ENCODE measurements at places on chromosomes 6 and 20.

GRCh38 chr20:41654292-41654691 is 36.1 kb upstream of the CHD6 start:
- peak; percentile 4 for DNase-seq

DNA sequence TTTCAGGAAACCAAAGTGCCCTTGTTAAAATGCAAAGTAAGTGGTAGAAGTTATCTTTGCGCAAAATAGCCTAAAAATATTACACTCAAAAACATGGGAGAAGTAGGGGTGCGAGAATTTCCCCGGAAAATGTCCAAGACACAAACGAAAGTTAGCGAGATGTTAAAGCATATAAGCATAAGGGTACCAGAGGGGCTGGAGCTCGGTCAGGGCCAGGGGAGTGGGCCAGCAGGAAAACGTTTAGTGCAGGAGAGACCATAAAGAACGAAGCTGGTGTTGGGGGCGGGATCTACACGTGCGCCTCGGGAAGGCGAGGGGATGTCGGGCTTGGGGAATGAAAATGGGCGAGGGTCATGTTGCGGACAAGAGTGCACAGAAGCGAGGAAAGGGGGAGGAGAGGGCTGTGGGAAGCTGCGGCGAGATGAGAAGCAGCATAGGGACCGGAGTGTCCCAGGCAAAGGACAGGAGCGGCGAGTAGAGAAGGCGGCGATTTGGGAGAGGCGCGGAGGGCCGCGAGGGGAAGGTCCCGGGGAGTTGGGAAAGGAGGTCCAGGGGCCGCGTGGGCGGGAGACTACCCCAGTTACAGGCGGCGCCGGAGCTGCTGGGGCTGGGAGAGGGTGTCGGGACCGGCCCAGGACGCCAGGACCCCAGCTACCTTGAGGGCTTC is 600 bp downstream of the XPO5 start:
- DNase-seq: no peak

DNA sequence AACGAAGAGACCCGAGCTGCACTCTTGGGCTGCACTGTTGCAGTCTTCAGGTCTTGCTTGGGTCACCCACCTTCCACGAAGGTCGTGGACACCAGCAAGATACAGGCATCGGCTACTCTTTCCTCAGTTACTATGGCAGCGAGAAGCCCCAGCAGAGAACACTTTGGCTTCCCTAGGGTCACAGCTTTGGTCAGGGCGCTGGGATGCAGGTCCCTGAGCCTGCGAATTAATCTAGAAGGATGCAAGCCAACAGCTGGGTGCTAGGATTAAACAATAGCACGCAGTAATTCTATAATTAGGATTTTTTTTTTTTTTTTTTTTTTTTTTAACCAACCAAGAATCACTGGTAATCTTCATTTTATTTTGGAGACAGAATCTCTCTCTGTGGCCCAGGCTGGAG is 2.1 kb downstream of the KHDC3L start:
- no peak for DNase-seq

DNA sequence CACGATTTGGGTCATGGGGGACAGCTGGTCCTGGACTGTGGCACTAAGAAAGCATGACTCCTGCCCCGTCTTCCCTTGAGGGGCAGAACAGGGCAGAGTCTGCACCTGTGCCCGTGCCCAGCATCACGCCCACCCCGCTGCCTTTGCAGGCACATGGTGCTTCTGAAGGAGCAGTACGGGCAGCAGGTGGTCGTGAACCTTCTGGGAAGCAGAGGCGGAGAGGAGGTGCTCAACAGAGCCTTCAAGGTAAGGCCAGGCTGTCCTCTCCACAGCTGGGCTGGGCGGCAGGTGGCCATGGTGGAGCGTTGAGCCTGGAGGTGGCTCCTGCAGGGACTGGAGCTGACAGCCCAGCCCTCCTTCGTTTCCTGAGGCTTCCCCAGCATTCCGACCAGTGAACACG is 77.4 kb downstream of the SYNJ2 start:
- no peak for DNase-seq

GRCh38 chr6:7224731-7225130 is 88.3 kb downstream of the SSR1 start:
- DNase-seq: no peak

GRCh38 chr6:160667639-160668481 is 3.8 kb upstream of the LPA start:
- DNase-seq: no peak

GRCh38 chr6:106072501-106073090 is 13.5 kb upstream of the PRDM1 start:
- DNase-seq: no peak

DNA sequence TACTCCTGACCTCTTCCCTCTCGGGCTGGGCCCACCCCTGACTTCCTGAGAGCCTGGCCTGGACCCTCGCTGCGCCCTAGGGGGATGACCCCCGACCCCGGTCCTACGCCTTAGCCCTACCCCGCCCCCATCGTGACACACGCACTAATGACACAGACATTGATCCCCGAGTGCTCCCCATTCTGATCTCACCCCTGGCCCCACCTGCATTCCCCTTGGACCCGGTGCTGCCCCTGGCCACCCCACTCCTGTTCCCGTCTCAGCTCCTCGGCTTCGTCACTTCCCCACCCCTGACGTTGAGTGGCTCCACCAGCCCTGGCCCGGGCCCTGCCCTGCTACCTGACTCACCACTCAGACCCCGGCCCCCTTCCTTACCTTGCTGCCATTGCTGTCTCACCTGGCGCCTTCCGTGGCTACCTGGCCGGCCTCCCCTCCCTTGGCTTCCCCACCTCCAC is 12.1 kb downstream of the RBCK1 start:
- no peak for DNase-seq

DNA sequence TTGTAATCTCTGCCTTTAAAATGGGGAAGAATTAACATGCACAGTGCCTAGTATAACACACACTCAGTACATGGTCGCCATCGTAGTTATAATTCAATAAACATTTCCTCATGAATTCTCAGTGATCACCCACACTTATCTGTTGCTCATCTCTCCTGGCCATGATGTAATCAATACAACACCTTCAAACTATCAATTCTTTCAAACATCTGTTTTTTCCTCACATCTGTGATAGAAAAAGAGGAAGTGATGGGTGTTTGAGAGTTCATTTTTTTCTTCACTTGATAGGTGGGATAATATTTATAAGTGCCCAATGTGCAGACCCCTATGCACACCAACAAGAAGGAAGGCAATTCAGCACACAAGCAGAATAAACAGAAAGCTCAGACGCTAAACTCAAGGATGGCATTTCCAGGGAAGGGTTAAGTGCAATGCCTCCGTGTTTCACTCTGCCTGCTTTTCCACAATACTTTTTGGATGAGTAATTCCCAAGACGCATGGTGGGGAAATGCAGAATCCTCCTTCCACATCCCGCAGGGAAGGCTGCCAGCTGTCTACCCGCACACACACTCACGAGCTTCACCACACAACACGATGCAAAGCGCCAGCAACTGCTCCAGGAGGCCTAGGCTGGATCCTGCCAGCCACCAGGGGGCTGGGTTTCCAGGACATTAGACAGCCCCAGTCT is 100.3 kb downstream of the GMPR start:
- no peak for DNase-seq

- DNase-seq: no peak
These were observed 988.5 kb upstream of the ADGRB3 start for GRCh38 chr6:67646550-67646949.

GRCh38 chr6:134882426-134883038 is 67.4 kb downstream of the ALDH8A1 start:
- peak; percentile 54 for DNase-seq

GRCh38 chr6:167697316-167697715 is 129.4 kb upstream of the AFDN start:
- DNase-seq: no peak

DNA sequence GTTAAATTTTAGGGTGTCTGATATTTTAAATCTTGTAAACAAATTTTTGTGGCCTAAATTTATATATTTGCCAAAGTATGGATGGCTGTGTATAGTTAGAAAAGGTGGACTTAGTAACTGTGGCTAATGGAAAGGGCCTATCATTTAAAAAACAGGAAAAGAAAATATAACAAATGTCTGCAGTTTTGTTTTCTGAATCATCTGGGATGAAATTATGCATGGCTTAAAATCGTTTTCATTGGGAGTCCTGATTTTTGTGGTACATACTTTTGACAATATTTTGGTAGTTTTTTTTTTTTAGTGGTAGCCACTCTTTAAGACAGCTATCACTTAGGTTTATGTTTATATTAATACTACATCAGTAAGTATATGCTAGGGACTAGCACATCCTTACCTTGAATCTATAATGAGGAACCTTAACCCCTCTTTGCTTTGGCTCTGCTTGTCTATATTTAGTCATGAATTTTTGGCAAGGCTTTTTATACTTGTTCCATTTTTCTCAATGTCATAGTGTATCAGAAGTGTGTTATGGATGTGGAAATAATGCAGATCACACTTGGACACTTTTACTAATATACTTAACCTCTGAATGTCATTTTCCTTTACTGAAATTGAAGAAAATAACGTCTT is 5.6 kb downstream of the ARID1B start:
- DNase-seq: no peak

DNA sequence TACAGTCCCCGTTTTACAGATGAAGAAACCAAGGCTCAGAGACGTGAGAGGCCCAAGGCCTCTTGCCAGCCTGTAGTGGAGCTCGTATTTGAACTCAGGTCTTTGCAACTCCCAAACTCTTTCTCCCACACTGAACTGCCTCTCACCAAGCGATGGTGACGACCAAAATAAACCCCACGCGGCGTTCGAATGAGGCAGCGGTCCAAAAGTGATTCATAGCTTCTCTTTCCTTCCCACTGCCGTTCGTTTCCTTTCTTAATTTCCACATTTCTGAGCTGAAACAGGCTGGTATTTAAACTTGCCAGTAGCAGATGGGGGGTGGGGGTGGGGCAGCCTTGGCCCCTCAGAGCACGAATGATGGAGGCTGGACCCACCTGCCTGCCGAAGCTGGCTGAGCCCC is 252.9 kb upstream of the KCNG1 start:
- no peak for DNase-seq

DNA sequence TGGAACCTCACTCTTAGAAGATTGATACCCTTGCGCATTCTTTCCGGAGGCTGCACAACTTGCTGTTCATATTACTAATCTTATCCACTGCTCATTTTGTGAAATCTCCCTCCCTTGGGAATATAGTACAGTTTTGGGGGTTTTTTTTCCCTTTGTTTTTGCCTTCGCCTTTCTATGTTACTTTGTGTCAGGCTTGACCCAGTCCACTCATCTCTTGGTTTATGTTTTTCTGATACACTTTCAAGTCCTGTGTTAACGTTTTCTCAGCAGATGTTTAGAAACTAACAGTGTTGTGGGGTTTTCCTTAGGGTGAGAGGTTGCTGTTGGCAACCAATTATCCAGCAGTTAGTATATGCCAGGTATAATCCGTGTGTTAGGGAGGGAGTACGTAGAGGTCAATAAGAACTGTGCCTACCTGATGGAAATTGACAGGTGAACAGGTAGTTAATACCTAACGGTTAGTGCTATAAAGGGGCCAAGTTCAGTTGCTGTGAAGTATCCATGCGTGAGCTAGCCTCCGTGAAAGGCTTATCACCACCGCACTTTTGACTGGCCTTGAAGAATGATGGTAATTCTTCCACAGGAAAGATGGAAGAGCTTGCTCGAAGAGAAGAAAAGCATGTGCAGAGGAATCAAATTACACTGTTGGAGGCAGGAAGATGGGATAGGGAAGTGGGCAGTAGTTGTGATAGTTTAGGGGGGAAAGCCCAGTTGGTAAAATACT is 1.4 kb downstream of the NFYA start:
- DNase-seq: no peak

GRCh38 chr20:40678286-40678875 is 10.7 kb downstream of the MAFB start:
- DNase-seq: no peak

DNA sequence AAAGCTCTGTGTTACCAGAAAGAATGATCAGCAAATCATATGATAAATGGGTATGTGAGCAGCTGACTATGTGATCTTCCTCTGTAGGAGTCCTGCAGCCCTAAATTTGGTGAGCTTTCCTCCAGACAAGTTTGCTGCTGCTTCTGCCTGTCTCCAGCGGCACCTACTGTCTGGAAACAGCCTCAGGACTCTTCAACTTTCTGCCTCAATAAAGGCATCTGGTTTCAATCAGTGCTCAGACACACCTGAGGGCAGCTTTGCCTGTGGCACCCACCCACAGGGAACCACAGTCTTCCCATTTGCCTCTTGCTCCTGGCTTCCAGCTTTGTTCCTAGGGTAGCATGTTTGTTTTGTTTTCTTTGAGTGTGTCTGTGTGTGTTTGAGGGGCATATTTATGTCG is 727.9 kb upstream of the MAN1A1 start:
- no peak for DNase-seq

DNA sequence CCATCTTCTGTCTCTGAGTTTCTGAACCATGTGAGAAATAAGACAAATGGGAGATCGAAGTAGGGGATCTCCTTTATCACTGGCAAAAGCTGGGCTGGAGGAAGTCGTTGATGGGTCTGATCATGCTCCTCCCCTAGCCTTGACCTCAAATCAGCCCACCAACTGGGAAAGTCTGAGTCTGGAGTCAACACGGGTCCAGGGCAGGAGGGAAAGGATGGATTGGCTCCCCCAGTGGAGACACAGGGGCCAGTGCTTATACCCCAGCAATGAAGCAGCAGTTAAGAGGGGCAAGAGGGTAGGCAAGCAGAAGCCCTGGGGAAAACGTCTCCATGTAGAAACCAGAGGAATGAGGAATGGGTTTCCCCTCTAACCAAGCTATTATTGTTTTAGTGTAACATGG is 152.6 kb downstream of the TBC1D7 start:
- DNase-seq: no peak

GRCh38 chr6:38212579-38212978 is 393.1 kb downstream of the ZFAND3 start:
- DNase-seq: peak; percentile 79

Measured in NCI-H2107 (cell line).